Upper lobe of left lung (tissue), 6 donors: ENCODE measurements at places on chromosomes 3 and 15. TPM values are rescaled to one million over a fixed set of nuclear protein-coding genes. Genes with fewer than 3 reads are reported as not detected.

DNA sequence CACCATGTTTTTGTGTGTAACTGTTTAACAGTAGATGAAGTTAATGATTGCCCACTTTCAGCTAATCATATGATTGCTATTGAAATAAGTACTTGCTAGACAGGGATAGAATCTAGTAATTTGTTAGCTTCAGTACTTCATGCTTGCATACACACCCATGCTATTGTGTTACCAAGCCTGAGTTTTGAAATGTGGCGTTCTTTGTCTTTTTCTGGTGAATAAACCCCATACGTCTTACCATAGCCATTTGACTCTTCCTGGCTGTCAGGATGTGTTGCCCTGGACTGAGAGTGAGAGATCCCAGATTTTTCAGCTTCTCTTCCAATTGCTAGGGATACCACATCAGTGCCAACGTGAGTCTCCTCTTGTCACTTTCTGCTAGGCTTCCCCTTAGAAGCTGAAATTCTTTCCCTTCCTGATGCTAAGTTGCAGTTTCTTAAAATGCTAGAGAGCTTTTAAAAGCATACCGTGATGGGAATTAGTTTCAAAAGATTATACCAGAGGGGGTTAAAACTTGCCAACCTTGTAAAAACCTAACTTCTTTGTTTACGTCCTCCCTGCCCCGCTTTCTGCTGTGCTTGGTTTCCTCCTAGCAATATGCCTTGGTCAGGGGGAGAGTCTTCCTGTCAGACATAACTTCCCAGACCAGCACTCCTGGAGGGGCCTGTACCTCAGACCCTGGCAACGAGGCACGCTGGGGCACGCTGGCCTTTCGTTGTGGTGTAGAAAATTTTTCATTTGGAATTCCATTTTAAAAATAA is 62.9 kb upstream of the ULK4 start:
- no peak for DNase-seq
- H3K4me3 ChIP-seq: no peak overlapping the region
- no peaks in the 10 kb centered on the region for H3K36me3 ChIP-seq
- peaks cover 44% of the 10 kb centered on the region for H3K4me1 ChIP-seq
- peak overlapping the region; percentile 81 for H3K27ac ChIP-seq

GRCh38 chr3:10281951-10282350 is 10.8 kb downstream of the GHRL start:
- no peaks in the 10 kb centered on the region for H3K4me1 ChIP-seq
- H3K27me3 ChIP-seq: no peaks in the 10 kb centered on the region
- DNase-seq: no peak
- H3K27ac ChIP-seq: no peak overlapping the region

RTP3 gene
- total RNA-seq: not detected

- no peak overlapping the region for H3K4me3 ChIP-seq
- H3K27me3 ChIP-seq: no peaks in the 10 kb centered on the region
- no peaks in the 10 kb centered on the region for H3K36me3 ChIP-seq
- H3K4me1 ChIP-seq: no peaks in the 10 kb centered on the region
- no peak overlapping the region for H3K27ac ChIP-seq
Measured at GRCh38 chr3:131427226-131427625, 45.7 kb downstream of the NUDT16 start.

GRCh38 chr3:32321095-32321790 is 70.4 kb upstream of the CMTM7 start:
- H3K27me3 ChIP-seq: no peaks in the 10 kb centered on the region
- H3K4me1 ChIP-seq: peaks cover 32% of the 10 kb centered on the region
- no peaks in the 10 kb centered on the region for H3K36me3 ChIP-seq
- no peak overlapping the region for H3K27ac ChIP-seq
- DNase-seq: no peak

DNA sequence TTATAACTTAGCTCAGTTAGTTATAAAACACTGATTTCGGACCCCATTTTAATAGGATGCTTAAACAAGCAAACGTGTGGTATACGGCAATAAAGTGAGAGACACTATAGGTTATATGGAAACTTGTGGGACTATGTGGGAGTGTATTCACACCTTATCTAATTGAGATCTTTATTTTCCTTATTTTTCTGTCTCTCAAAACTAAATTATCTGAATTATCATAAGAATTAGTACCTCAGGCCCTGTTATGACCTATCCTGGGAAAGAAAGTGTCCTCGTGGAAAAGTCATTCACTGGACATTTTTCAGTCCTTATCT is 14.4 kb downstream of the WWTR1 start:
- peaks cover 38% of the 10 kb centered on the region for H3K4me1 ChIP-seq
- no peaks in the 10 kb centered on the region for H3K27me3 ChIP-seq
- DNase-seq: no peak
- H3K4me3 ChIP-seq: no peak overlapping the region
- H3K36me3 ChIP-seq: no peaks in the 10 kb centered on the region
- H3K27ac ChIP-seq: no peak overlapping the region

DNA sequence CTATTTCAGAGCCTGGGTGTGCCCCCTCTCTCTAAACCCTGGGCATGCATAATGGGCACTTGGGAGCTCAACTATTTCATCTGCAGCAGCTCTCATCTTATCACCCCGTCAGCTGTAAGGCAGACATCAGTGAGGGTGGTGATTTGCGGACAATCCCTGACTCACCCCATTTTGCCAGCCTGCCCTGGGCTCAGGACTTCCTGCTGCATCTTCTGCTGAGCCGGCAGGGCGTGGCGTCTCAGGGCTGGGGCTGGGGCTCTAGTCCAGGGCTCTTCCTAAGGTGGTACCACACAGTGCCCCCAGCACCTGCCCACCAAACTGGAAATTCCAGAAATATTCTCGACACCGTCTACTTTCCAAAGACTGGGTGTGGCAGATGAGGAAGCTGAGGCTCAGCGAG is 925 bp upstream of the PSTPIP1 start:
- H3K27me3 ChIP-seq: no peaks in the 10 kb centered on the region
- no peak overlapping the region for H3K4me3 ChIP-seq
- H3K27ac ChIP-seq: peak overlapping the region; percentile 82
- peaks cover 15% of the 10 kb centered on the region for H3K4me1 ChIP-seq

TMC3 gene
- total RNA-seq: not detected

DNA sequence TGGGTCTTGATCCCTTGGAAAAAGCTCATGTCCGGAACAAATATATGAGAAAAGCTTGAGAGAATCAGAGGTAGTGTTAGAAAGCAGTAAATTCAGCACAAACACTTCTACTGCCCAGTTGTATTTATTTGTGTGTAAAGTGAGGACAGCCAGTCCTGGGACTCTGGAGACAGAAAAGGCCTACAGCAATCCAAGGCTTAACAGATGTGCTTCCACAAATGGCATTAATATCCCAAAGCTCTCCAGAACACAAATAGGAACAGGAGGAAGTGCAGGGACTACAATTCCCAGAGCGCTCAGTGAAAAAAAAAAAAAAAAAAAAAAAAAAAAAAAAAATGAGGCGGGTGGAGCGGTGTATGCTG is 390 bp upstream of the AP2M1 start:
- peaks cover 29% of the 10 kb centered on the region for H3K4me1 ChIP-seq
- no peak overlapping the region for H3K4me3 ChIP-seq
- DNase-seq: no peak
- peaks cover 48% of the 10 kb centered on the region for H3K36me3 ChIP-seq

GRCh38 chr3:2770451-2770850 is 339.7 kb downstream of the IL5RA start:
- no peaks in the 10 kb centered on the region for H3K36me3 ChIP-seq
- no peak overlapping the region for H3K4me3 ChIP-seq
- no peak for DNase-seq
- H3K4me1 ChIP-seq: no peaks in the 10 kb centered on the region

DNA sequence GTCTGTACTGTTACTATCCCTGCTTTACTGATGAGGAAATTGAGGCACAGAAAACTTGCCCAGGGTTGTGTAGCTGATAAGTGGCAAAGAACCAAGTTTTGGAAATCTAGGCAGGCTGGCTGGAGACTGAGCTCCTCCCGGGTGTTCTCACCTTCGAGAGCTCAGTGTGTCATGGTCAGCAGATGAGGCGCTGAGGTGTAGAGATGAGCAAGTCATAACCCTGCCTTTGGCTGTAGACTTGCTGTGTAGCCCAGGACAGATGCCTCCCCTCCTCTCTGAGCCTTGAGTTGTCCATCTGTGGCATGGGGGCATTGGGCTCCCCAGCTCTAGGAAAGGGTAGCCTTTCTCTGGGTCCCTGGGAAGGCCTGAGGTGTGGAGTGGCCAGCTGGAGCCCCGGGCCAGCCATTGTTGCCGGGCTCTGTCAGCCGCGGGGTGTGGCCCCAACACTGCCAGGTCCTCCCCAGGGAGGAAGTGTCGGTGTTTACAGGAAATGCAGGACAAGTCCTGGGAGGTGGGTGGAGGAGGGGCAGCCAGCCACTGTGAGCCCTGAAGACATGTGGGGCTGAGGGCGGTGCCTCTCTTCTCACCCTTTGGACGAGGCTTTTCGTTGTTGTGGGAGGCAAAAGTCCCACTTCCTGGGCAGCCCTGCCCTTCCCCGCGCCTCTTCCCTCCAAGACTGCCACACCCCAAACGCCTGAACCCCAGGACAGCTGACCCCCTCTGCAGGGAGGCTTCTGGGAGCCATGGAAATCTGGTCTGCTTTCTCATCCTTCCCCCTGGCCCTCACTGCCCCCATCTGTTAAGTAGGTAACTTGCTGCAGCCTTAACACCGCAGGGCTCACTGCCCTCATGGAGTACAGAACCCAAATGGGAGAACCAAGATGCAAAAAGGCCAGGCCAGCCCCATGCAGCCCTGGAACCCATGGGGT is 29.1 kb downstream of the FGD5 start:
- H3K4me3 ChIP-seq: no peak overlapping the region
- H3K36me3 ChIP-seq: no peaks in the 10 kb centered on the region
- peaks cover 36% of the 10 kb centered on the region for H3K4me1 ChIP-seq

DNA sequence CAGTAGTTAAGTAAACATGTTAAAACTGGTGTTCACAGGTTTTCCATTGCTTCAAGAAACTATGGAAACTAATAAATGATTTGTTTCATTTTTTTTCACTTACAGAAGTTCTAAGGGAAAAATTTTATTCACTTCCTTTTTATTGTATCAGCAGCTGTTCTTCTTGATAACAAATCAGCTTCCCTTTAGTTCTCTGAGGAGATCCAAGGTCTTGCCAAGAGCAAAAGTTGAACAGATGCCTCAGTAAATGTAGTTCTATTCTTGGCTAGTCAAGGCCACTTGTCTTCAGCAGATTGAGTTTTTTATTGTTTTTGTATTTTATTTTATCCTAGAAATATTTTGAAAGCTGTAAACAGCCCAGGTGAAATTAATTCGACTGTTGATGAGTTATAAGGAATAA is 41.8 kb downstream of the KCNH8 start:
- no peaks in the 10 kb centered on the region for H3K27me3 ChIP-seq
- no peak overlapping the region for H3K4me3 ChIP-seq
- no peaks in the 10 kb centered on the region for H3K36me3 ChIP-seq
- H3K4me1 ChIP-seq: no peaks in the 10 kb centered on the region
- H3K27ac ChIP-seq: no peak overlapping the region

RLBP1 gene
- total RNA-seq: not detected
